IMR-90 (cell line): ENCODE measurements at places on chromosomes 5 and 9. TPM values are rescaled to one million over a fixed set of nuclear protein-coding genes. Genes with fewer than 3 reads are reported as not detected.

DNA sequence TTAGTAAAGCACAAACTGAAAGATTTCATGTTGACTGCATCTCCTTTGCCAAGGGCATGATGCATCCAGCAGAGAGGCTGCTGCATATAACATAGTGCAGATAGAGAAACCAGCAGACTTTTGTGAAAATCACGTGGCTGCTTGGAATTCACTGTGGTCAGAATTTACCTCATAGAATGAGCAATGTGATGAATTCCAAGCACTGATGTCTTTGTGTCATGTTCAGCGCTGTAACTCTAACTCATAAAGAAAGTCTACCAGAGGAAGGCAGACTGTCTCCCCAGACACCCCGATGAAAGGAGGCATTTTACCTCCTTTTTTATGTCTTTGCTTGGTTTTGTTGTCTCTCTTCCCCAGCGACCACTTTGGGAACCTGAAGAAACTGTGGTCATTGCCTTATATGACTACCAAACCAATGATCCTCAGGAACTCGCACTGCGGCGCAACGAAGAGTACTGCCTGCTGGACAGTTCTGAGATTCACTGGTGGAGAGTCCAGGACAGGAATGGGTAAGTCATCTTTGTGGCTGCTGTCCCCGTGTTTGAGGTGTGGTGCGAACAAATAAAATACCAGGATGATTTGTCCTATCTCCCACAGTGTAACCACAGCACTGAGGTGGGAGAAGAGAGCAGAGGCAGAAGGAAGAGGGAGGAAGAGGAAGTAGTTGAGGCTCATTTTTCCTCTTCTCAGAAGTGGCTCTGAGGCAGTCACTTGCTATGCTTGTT, 42.0 kb downstream of the ITK start:
- DNase-seq: peak; percentile 35

DNA sequence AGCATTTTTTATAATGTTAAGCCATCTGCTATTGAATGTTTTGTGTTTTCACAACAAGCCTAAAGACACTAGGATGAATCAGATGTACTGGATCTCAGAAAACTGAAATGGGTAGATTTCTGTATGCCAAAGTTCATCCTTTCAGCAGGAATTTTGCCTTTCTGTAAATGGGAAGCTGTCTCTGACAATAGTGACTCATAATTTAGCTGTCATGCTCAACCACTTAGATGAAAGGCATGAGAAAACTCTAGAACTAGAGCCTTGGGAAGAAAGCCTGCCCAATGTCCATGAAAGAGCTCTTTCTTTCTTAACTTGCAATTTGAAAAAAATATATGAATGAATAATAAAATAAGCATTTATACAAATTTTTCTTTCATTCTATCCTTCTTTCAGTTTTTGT, 616.0 kb upstream of the EDIL3 start:
- peak; percentile 24 for DNase-seq

The SPAG8 gene
- polyA plus RNA-seq: 0.62 and 0.84 TPM in 2 replicates

DNA sequence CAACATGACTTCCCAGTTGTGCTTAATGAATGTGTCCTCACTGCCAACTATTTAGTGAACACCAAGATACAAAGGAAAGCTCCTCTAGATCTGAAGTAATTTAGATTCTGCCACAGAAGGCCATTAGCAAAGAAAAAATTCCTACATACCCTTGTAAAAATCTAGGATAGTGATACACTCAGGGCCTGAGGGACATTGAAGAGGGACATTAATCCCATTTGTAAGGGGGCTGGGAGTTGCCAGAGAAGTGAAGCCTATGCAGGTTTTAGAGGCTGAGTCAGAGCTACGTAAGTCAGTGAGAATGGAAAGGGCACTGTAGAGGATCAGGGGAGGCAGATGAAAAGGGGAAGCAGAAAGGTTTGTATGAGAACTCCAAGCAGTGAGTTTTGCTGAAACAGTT, 286.9 kb upstream of the TARS1 start:
- peak; percentile 37 for DNase-seq

DNA sequence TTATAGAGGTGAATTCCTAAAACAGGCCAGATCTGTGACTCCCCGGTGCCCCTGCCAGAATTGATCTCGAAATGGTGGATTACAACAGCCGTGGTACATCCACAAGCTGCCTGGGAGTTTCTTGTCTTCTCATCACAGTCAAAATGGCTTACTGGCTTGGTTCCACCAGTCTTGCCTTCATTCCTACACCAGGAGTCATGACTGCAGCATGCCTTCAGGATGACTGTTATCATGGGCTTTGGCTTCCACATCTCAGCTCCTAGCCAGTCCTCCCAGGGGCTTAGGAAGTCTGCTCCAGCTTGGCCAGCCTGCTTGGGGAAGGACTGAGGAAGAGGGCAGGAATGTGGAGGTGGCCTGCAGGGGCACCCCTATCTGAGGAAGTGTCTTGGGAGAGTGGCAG, 132.9 kb upstream of the NR3C1 start:
- DNase-seq: peak; percentile 99

GRCh38 chr9:20302197-20302596, 320.1 kb downstream of the MLLT3 start:
- no peak for DNase-seq

DNA sequence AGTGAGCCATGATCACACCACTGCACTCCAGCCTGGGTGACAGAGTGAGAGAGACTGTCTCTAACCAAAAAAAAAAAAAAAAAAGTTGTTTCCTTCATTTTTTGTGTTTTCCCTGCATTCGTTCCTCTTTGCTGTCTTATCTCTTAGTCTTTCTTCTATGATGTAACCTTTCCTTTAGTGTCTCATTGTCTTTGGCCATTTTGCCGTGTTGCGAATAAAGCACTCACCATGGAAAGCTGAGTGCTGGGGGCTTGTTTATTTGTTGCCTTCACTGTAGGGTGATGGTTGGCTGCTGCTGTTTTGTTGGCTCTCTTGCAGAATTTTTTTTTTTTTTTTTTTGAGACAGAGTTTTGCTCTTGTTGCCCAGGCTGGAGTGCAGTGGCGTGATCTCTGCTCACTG, 7.7 kb downstream of the EHMT1 start:
- no peak for DNase-seq

DNA sequence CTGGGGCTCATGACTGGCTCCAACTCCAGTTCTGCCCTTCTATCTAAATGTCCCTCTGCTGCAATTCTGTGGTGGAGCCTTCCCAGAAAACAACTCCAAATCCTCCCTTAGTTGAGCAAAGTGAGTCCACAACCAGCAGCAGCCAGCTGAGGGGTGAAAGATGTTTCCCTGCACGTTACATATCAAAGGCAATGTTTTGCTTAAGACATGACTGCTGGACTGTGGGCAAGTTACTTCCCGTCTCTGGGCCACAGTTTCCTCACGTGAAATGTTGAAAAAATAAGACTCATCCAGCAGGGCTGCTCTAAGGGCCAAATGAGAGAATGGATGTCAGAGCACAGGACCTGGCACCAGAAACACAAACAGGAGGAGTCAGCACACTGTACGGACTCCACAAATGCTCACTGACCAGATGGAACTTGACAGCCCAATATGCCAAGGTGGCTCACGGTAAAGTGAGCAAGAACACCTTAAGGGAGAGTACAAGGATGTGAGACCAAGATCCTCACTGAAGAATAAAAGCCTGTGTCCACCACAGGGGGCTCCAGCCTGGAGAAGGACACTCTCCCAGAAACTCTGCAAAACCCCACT, 138.4 kb upstream of the ABCA1 start:
- DNase-seq: no peak

GRCh38 chr5:109388407-109388806, 21.4 kb downstream of the PJA2 start:
- DNase-seq: peak; percentile 53

GRCh38 chr9:121301881-121302286, 33.9 kb downstream of the GSN start:
- no peak for DNase-seq

DNA sequence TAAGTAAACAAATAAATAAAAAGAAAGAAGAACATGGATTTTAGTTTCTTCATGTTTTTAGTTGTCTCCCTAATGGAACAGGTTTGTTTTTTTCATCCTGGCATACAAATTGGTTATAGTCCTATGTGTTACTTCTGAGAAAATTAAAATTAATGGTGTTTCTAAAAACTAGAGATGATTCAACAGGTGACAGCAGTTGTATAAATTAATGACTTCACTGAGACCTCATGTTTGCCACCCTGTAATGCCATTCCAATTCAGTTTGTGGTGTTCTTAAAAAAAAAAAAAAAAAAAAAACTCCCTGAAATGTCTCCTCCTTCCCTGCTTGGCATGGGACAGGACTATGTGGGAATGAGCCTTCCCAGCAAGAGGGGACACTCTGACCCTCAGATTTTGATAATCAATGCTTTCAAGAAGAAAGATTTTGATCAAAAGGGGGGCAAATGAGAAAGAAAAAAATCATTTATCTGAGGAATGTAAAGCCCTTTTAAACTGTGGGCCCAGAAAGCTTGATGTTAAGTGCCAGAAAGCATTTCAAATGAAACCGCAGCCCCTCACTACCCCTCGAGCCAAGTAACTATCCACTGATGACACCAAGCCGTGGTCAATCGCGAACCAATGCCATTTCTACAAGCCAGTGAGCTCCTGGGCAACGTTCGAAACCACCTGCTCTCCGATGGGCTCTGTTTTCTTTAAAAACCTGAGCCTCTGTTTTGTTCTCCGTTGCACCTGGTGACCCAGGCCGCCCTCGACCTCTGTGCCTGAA, 941 bp downstream of the EXD3 start:
- DNase-seq: no peak

The SPATA31A3 gene
- polyA plus RNA-seq: not detected in 2 replicates

- DNase-seq: no peak
Measured at GRCh38 chr5:53357439-53357838, 123.0 kb upstream of the FST start.

The PPP3R2 gene
- polyA plus RNA-seq: not detected in 2 replicates

DNA sequence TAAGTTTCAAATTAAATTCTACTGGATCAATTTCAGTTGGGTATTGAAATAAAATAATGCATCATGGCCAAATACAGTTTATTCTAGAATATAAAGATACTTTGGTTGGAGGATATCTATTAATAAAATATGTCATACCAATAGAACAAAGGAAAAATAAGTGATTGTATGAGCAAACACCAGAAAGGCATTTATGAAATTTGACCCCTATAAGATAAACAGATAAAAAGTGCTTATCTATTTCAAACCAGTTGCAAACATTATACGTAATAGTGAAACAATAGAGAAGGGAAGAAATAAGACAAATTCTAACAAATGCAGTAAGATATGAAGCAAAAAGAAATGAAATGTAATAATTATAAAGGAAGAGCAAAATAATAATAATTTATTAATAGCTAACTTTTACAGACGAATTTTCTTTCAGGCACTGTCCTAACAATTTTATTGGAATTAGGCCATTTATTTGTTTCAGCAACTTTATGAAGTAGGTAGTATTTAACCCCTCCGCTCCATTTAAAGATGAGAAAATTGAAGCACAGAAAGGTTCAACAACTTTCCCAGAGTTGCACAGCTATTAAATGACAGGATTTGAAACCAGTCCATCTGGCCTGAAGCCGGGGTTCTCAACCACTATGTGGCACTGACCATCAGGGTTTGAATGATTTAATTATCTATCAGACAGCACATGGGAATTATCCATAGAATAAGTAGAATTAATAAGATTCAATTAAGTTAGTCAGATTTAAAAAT, 20.8 kb downstream of the ANKRD55 start:
- DNase-seq: no peak

DNA sequence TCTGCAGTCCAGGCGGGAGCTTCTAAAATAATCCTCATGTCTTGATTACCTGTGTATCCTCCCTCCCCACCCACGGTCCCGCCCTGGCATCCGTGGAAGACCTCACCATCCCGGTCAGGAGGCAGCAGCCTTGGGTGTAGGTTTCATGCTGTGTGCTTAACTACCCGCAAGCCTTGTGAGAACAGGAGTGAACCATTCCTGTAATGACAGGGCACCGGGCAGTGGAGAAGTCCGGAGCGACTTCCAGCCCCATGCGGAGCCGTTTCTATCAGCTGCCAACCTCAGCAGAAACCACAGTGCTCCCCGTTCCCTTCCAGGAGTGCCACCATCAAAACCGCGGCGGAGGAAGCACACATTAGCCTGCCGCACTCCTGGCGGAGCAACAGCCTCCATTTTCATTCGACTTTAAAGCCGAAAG, 123.5 kb upstream of the LMX1B start:
- DNase-seq: no peak
